ENCODE measurements at places on chromosomes 13 and 19.

GRCh38 chr13:71727662-71728061 lies 139.3 kb downstream of the DACH1 start:
- DNase-seq, result no peak

- DNase-seq, result no peak
Observed at GRCh38 chr19:2353159-2353886, 6.7 kb upstream of the TMPRSS9 start.

DNA sequence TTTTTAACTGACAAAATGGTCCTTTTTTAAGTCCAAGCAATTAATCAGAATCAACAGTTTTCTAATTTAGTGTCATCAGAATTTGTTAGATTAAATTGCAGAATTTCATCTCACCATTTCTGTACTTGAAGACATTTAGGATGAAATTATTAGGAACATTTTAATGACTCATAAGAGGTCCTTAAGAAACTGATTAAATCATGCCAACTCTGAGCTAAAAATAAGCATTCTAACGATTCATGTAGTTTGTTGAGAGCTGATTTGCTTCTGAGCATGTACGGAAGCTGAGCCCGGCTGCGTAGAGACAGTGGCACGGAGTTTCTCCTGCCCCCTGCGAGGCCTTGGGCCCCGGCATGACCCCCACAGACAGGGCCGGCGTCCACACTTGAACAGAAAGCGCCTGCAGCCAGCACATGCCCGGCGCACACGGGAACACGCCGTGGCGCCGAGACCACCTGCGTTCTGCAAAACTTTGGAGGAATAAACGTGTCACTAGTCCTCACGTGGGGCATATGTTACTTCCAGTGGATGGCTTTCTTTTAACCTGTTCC lies 89.7 kb upstream of the MCF2L start:
- DNase-seq, result no peak

DNA sequence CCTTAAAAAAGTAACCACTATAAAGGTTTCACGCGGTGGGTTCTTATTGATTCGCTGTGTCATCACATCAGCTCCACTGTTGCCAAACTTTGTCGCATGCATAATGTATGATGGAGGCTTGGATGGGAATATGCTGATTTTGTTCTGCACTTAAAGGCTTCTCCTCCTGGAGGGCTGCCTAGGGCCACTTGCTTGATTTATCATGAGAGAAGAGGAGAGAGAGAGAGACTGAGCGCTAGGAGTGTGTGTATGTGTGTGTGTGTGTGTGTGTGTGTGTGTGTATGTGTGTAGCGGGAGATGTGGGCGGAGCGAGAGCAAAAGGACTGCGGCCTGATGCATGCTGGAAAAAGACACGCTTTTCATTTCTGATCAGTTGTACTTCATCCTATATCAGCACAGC lies 30.6 kb downstream of the FGF9 start:
- no peak for DNase-seq

GRCh38 chr13:44101347-44102083 lies 221.8 kb downstream of the LACC1 start:
- DNase-seq, result no peak

GRCh38 chr19:45505151-45505995 lies 1.9 kb upstream of the VASP start:
- no peak for DNase-seq

- no peak for DNase-seq
Observed at GRCh38 chr13:65470781-65471180, 1759.4 kb downstream of the PCDH9 start.

DNA sequence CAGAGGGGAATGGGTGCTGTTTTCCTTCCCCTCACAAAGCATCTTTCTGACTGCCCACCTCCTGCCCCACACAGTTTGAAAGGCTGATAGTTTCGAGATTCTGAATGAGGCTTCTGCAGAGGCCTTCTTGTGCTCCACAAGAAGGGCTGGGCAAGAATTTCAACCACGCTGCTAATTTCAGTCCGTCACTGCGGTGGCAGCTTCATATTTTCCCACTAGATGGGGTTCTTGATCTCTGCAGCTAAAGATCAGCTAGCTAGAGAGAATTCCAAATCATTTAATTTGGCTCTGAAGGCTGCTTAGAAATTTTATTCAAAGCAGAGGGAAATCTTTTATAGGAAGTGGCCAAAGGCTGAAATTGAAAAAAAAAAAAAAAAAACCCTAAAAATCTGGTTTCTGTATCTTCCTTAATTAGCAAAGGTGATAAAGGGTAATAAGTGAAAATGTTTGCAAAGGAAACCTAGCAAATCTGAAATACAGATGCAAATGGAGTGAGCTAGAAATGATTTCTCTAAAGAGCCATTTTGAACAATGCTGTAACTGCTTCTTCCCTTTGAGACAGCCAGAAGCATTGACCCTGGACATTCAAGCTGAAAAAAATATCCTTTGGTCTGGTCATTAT lies 38.0 kb upstream of the C13orf42 start:
- no peak for DNase-seq

DNA sequence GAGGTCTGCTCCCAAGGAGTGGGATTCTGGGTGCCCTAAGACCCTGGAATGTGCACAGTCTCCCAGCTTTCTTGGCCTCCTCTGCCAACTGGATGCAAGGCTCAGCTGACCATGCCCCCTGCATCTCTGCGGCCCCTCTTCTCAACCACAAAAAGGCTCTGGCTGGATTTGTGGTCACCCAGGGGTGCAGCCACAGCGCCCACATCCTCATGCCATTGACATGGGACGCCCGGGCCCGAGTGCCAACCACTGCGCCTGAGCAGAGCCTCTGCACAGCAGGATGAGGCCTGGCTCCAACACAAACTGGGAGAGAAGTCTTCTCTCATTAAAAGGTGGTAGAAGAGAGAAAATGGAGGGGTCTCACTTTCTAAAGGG lies 103.5 kb downstream of the FOXO1 start:
- no peak for DNase-seq

DNA sequence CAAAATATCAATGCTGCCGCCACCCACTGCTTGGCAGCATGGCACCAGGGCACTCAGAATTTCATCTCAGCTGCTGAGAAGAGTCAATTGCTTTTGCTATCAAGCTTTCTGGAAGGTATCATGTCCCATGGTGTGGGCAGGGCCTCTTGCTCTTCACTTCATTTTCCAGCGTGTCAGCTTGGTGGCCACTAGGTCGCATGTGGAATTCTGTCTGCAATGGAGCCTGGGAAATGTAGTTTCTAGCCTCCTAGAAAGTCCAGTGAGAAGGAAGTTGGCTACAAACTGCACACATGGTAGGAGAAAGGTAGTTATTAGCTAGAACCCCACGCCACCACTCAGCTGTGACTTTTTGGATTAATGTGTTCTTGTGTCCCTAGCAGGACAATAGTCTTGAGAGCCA lies 105.3 kb downstream of the MYO16 start:
- DNase-seq, result no peak

- DNase-seq, result no peak
Observed at GRCh38 chr13:100245104-100245503, 156.2 kb downstream of the PCCA start.

- no peak for DNase-seq
Observed at GRCh38 chr19:5120321-5120720, 151.4 kb downstream of the KDM4B start.

DNA sequence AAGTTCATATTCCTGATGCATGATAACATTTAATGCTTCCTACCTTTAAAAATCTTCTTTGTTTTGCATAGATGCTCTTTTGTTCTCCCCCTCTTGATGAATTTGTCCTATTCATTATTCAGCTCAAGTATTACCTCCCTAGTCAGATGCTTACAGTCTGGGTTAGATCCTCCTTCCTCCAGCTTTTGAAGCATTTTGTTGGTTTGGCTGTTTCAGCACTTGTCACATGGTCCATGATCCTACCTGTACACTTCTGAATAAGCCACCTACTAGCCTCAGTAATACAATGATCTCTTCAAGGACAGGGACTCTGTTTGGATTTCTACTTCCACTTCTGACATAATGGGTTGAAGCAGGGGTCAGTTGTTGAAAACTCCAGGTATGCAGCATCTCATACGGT lies 37.4 kb downstream of the N4BP2L1 start:
- no peak for DNase-seq

GRCh38 chr19:33394723-33395560 lies 21.4 kb downstream of the CEBPG start:
- no peak for DNase-seq

DNA sequence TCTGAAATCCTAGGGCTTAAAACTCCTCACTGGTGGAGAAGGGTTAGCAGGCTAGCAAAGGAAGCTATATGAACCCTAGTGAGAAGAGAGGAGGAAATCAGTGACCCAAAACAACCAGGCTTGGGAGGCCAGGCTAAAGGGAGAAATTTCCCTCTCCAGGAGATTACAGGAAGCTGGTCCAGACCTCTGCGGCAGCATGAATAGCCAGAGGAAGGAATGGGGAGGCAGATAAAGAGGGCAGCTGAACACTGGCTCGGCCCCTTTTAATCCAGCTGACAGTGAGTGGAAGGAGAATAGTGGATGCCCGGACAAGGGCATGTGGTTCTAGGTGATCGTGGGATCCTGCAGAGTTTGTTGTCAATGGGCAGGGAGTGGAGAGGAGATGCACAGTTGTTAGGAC lies 130.6 kb downstream of the COG6 start:
- no peak for DNase-seq

- DNase-seq, result no peak
Observed at GRCh38 chr13:113162783-113163685, 4.6 kb downstream of the PROZ start.

DNA sequence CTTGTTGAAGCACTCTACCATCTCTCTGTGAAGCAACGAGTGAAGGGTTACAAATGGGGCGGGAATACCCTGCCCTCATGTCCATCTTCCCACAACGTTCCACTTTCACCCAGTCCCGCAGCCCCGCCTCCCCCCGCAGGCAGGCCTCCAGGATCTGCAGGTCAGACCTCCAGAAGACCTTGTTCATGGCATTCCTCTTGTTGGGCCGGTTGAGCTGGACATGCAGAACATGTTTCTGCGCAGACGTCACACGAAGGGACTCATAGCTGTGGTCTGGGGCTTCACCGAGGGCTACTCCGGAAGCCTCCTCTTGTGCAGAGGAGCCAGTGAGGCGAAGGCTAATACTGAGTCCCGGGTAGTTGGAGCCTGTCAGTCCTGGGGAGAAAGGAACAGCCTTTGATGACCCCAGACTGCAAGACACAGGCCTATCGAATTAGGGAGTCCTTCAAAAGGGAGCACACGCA lies 420 bp downstream of the ECH1 start:
- no peak for DNase-seq

DNA sequence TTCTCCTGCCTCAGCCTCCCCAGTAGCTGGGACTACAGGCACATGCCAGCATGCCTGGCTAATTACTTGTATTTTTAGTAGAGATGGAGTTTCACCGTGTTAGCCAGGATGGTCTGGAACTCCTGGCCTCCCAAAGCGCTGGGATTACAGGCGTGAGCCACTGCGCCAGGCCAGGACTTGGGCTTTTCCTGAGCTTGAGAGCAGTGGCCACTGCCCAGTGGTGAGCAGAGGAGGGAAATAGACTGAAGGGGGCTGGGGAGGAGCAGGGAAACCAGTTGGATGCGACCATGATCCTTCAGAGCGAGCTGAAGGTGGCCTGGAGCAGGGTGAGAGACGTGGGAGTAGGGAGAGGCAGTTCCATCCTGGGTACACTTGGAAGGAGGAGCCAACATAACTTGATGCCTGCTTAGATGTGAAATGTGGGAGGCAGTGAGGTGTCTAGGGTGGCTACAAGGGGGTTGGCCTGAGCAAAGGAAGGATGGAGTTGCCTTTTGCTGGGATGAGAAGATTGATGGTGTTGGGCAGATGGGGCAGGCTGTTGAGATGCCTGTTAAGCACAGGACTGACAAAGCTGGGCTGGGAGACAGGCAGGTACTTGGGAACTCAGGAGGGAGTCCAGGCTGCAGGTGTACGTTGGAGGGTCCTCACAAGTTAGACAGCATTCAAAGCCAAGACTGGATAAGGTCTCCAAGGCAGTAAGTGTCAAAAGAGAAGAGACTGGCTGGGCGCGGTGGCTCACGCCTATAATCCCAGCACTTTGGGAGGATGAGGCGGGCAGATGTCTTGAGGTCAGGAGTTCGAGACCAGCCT lies 31.8 kb downstream of the KCTD15 start:
- no peak for DNase-seq

DNA sequence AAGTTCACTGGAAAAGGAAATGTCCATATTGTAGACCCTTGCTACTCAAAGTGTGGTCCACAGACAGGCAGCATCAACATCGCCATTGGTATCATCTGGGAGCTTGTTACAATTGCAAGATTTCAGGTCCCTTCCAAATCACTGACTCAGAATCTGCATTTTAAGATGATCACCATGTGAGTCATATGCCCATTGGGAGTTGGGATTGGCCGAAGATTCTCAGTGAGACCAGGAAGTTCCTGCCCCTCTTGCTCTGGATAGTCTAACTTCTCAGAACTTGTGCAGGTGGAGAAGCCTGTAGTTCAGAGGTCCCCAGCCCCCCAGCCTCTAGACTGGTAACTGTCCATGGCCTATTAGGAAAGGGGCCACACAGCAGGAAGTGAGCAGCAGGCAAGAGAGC lies 48.9 kb upstream of the URAD start:
- DNase-seq, result no peak

DNA sequence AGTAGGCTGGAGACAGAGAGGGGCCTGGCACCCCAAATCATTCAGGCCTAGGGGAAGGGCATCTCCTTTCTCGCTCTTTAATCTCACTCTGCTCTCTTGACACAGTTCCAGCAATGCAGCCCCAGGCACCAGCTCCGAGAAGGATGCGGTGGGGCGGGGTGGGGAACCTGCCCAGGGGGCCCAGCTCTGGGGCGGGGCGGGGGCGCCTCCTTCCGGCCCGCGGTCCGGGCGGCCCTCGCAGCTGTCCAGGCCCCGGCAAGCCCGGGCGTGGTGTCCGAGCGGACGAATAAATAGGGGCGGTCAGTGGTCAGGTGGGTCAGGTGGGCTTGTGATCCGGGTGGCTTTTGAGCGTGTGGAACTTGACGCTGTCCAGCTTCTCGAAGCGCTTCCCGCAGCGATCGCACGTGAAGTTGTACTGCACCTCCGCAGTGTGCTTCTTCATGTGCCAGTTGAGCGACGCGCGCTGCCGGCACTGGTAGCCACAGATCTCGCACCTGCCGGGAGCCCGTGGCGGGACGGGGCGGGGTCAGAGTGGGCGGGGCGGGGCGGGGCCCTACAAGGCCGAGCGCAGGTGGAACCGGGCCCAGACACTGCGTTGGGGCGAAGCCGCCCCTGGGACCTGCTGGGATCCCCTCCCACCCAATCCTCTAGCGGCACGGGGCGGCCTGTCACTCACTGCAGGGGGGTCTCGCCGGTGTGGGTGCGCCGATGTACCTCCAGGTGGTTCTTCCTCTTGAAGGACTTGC lies 2.7 kb upstream of the ELAVL3 start:
- no peak for DNase-seq

DNA sequence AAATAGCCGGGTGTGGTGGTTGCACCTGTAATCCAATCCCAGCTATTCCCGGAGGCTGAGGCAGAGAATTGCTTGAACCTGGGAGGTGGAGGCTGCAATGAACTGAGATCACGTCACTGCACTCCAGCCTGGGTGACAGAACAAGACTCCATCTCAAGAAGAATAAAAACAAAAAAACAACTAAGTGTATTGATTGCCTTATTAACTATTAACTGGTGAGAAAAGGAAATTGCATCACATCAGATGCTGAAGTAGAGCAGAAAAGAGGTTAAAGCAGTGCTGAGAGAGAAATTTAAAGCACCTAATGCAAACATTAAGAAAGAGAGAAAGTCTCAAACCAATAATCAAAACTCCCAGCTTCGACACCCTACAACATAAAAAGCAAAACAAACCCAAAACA lies 38.3 kb downstream of the KPNA3 start:
- DNase-seq, result no peak

All from vagina (tissue), 2 donors.